ENCODE measurements at places on chromosomes 7 and 10.

DNA sequence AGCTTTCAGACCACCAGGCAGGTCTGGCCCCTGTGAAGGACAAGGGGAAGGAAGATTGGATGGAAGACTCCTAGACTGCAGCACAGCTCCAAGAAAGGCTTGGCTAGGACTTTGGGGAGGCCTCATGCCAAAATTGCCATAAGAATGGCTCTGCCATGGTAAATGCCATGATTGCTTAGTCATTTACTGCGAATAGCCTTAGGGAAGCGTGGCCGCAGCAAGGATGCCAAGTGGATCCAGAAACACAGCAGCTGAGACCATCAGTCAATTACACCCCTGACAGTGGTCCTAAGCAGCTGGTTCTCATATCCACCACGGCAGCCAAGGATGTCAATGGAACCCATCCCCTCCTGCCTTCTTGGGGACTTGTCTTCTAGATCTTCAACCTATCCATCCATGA is 88.2 kb upstream of the AUTS2 start:
- DNase-seq = no peak

DNA sequence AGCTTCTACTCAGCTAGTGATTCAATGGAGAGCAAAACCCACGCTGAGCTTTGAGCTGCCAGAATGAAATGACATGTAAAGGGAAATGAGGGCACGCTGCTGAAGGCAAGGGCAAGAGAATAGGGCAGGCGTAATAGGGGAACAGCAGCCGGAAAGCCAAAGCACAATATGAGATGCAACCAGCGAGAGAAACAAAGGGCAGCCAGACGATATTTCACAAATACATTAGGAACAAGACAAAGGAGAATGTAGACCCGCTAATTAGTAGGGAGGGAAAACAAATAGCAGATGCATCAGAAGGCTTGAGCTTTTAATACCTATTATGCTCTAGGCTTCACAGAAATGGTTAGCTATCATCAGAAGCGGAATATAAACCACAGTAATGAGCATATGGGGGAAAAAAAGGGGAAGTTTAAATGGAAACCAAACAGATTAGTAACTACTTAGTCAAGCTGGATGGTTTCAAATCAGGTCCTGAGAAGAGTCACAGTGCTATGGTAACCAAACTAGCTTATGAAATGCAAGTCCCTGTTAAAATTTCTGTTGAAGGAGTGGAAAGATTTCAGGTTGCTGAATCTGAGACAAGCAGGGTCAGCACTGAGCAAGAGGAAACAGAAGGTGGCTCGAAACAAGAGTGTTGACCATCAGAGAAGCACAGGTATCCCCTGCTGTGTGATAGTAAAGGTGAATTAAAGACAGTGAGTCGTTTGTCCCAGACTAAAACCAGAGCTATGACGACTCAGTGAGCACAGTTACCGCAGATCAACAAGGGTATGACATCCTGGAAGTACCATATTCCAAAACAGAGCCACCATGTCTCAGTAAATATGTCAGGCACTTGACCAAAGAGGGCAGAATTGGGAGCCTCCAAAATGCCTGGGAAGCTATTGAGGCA is 496.9 kb upstream of the CELF2 start:
- DNase-seq = no peak

GRCh38 chr7:13093160-13093559 is 405.7 kb downstream of the ARL4A start:
- DNase-seq = no peak

GRCh38 chr10:84876116-84876999 is 548.0 kb downstream of the CCSER2 start:
- no peak for DNase-seq

DNA sequence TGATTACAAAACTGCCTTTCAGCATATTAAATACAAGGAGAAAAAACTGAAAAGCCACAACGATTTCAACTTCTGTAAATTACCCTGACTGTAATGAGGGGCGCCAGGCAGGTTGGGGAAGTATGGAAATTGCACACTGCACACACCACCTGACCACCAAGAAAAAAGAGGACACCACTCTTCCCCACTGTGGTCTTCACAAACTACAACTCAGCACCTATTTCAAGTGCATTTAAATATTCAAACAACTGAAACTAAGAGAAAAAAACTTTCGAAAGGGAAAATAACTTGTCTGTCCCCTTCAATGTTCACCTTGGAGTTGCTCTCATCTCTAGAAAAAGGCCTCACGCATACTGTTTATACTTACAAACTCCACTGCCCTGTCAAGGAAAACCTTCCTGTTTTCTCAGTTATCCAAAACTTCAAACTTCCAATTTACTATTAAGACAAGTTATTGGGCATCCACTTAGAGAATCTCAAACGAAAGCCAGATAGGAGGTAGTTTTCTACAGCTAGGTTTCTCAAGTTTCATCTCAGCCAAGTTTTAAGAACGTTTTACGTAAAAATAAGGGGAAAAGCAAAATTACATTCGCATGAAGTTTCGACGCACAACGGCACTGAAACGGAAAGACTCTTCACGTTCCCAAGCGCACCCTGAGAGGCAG is 1.4 kb downstream of the LARP4B start:
- no peak for DNase-seq

- peak; percentile 98 for DNase-seq
These were observed 4.8 kb downstream of the ANK3 start for GRCh38 chr10:60384708-60385398.

DNA sequence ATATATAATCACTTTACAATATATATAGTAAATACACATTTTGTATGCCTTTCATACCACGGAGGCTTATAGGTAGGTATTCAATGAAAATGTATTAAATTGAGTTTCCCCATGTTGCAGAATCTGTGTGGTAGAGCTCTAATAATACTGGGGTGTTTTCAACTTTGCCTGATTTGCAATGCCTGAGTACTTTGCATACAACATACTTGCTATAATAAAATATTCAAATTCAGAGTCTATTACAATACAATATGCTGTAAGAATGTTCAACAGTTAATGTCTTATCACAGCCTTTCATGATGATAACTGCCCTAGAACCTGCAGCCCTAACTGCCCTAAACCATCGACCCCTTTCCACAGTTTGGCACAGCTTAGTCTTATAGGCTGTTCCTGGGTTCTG is 114.6 kb downstream of the DGKI start:
- DNase-seq = no peak

GRCh38 chr7:141234335-141235105 is 160.7 kb downstream of the TMEM178B start:
- DNase-seq = no peak

DNA sequence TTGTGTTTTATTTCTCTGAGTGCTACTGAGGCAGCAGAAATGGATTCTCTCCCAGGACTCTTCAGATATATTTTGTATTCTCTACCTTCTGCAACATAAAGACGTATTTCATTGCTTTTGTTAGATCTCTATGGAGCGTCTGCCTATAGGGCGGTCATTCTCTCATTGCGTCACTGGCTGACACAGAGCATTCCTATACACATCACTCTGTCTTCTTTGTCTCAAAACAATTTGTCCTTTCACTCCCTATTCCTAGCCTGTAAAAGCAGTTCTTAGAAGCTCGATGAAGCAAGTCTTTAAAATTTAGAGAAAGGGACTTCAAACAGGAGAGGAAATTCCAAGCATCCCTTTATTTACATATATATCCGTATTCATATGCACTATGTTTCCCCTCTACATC is 120.6 kb downstream of the CPED1 start:
- DNase-seq = peak; percentile 55

GRCh38 chr10:92690211-92690914 is 608 bp downstream of the HHEX start:
- DNase-seq = peak; percentile 67

DNA sequence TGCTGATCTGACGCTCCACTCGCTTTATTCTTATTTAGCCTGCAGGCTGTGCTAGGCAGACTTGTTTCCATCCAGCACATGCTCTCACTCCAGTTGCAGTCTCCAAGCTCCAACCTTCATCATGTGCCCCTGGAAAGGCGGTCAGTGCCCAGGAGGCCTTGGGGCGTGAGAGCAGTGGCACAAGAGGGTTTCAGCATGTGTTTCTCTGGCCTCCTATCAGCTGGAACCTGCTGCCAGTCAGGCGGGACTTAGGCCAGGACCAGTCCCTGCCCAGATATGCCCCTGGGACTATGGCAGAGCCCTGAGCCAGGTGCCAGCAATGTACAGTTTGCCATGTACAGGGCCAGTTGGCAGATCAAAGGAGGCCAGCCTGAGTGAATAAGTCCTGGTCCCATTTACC is 330.2 kb upstream of the FZD1 start:
- DNase-seq = no peak

DNA sequence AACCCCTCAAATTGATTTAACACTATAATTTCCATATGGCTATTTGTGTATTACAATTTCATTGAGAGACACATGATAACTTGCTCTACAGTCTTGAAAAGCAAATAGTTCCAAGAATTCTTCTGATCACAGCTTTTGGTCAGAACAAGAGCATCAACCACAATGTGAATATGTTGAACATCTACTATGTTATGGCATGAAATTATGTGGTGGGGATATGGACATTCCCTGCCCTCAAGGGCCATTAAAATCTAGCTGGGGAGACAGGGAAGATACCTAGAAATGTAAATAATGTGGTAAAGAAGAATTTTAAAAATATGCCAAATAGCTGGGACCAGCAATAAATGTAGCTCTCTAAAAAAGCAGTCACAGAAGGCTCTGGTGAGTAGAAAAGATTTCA is 262.2 kb downstream of the FZD1 start:
- DNase-seq = no peak

GRCh38 chr7:107920048-107920772 is 29.2 kb downstream of the DLD start:
- DNase-seq = peak; percentile 43

- DNase-seq = no peak
These were observed 89.4 kb upstream of the MTPN start for GRCh38 chr7:136066304-136067143.

- DNase-seq = no peak
These were observed 128.4 kb downstream of the DGKI start for GRCh38 chr7:137718355-137718754.

- DNase-seq = no peak
These were observed 51.3 kb downstream of the MALSU1 start for GRCh38 chr7:23350466-23350865.

All from cardiac fibroblast (primary cell).